ENCODE measurements at places on chromosomes 1 and 21.
A peak's percentile ranks its signal among the peaks of the same experiment; 100 is the strongest.

DNA sequence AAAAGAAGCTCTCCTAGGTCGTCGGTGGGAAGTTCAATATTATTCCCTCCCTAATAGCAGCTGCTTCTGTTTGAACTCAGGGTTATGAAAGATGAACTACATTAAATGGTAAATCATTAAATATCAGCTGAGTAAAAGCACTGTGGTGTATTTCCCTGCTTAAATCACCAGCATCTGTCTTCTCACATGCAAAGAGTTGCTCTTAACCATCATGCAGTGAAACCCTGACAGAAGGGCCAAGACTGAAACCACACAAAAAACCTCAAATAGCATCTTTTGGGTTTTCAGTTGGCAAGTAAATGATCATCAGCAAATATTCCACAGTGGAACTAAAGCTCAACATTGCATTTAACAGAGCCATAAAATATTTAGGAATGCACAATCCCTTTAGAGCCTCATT is 380.0 kb upstream of the ADGRL2 start:
- no peak for DNase-seq

GRCh38 chr1:42691157-42691498 is 8.9 kb downstream of the YBX1 start:
- DNase-seq, result no peak

- no peak for DNase-seq
Observed at GRCh38 chr1:160285506-160285905, 573 bp upstream of the PEX19 start.

GRCh38 chr1:41536361-41536802 is 51.9 kb upstream of the EDN2 start:
- DNase-seq, result no peak

- no peak for DNase-seq
Observed at GRCh38 chr1:13679651-13680050, 20.3 kb upstream of the PRDM2 start.

DNA sequence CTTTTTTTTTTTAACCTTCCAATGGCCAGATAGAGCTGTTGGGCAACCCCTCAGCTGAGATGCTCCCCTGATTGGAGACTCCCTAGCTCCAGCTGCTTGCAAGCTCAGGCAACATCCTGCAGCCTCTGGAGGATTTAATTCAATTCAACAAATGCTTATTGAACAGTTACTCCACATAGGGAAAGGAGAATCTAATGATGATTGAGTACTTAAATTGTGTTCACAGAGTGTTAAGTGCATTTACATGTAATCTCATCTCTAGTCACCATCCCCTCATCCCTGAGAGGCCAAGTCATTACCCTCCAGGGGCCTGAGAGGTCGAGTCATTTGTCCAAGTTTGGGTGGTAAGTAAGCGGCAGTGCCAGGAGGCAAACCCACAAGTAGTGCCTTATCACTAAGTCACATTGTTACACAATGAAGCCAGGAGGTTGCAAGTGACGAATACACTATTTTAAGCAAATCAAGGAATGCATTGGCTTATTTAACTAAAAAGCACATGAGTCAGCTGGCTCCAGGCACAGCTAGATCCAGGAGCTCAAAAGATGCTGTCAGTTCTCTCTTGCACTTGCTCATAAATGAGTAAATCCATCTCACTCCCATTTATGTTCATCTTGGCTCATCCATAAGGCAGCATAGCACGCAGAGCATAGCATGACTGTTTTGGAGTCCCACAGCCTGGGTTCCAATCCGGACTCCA is 64.3 kb downstream of the OPTC start:
- peak; percentile 100 for DNase-seq

GRCh38 chr1:8680664-8681650 is 136.5 kb downstream of the RERE start:
- DNase-seq, result no peak

- DNase-seq, result no peak
Observed at GRCh38 chr1:1683104-1683905, 9.3 kb downstream of the SLC35E2B start.

DNA sequence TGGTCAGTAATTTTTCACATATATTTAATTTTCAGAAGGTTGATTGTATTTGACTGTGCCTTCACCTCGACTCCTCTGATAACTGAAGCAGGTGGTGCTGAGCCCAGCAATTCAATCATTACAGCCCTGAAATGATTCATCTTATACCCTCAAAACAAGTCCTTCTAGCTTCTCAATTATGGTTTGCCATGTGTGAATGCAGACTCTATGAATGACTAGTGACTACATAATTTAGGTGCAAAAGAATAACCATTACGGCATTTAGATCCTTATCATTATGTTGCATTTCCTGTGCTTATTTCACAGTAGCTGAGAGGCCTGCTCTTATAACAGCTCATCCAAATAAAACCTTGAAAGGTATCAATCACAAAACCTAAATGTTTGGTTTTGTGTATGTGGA is 54.0 kb upstream of the COL11A1 start:
- DNase-seq, result no peak

DNA sequence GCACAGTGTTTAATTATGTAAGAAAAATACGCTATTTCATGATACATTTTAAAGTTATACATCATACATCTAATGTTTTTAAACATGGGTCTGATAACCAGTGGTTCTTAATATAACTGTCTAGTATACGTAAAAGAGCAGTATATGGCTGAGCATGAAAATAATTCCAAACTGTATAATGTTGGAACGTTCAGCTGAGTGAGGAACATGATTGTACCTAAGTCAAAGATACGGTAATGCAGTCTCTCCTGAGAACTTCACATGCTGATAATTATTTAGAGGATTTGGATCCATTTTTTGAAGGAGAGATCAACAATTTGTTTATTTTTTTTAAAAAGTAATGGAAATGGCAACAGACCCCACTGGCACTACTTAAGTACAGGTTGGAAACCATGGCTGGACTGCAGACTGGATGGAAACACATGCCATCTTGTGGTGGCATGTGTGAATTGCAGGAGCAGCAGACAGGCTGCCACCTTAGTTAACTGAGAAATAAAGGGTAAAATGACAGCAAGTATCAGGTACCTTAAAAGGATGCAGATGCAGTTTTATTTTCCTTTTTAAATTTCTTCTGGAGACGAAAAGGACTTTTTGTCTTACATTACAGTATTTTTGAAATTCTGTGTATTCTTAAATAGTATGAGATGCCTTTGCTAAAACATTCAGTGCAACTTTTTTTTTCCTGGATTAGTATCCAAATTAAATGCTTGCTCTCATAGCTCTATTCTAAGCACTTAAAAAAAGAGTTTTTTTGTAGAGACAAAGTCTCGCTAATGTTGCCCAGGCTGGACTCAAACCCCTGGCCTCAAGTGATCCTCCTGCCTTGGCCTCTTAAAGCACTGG is 73.8 kb downstream of the MTR start:
- peak; percentile 77 for DNase-seq

DNA sequence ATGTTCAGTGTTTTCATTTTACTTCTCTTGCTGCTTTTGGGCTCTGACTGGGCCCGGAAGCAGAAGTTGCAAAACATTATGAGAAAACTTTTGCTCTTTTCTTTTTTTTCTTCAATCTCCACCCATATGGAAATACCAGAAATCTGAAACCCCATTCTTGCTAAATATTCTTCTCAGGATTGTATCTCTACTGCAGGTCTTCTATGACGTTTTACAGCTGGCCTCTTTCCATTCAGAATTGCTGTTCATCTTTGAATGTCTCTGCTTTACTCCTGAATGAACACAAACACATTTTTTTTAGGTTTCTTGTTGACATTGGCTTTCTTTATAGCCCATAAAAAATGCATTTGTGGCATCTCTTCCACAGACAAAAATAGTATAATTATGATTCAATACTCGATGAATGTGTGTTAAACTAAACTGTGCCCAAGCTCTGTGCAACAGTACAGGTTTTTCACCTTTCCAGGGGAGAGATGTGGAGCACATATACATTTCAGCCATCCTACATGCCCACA is 18.8 kb downstream of the PTPRC start:
- peak; percentile 98 for DNase-seq

GRCh38 chr1:110083866-110084226 is 13.4 kb upstream of the ALX3 start:
- no peak for DNase-seq

DNA sequence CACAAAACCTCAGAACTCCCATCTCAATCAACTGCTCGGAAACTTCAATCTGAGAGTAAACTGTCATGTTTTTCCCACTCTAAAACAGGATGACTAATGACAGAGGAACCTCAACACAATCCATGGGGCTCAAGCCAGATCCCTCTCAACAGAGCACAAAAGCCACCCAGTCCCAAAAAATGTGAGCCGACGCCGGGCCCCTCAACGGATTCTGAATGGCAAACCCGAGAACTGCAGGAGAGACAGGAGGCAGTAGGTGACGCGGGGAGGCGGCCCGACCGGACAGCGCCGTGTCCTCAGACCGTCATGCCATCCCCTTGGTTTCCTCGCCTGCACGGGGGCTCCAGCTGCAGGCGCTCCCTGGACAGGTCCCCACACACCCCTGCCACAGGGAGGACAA is 53.4 kb downstream of the SSBP3 start:
- DNase-seq, result no peak

DNA sequence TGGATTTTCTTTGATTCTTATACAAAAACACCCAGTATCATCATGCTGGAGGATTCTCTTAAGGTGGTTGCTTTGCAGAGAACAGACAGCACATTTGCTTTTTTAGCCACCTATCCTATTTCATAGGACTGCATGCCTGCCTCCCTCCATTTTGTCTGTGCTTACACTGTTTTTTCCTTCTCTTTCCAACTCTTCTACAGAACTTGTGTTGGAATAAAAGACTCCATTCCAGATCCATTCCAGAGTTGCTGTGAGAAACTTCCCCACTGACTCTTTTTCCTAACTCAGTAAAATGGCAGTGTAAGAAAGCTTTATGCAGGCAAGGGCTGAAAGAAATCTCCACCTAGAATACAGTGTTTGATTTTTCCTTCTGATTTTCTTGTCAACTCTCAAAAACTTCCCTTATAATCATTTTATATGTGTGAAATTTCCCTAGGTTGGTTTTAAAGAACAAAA is 5.2 kb upstream of the ARID1A start:
- no peak for DNase-seq

DNA sequence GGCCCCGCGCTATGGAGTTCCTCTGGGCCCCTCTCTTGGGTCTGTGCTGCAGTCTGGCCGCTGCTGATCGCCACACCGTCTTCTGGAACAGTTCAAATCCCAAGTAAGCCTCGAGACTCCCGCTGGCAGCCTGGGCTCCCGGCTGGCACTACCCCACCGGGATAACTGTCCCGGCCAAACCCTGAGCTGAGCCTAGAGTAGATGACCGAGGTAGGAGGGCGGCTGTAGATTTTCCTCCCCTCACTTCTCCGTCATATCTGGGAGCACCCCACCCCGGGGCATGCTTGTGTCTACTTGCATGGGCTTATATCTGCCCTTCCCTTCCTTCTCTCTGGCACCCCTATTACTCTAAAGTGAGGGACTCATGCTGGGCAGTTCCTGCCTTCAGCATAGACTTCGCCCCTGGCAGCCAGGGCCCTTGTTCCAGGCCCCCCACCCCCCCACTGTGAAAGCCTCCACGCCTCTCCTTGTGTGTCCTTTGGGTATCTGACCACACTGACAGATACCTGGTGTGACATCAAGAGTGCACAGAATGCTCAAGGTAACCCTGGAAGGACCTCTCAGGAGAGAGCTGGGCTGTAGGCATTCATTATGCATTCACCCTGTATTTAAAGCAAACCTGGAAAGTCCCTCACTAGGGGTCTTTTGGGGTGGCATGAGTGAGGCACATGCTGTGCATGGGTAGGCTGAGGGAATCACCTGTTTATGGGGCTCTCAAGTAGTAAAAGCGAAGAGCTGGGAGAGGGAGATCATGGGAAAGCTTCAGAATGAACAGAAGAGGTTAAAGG is 485 bp downstream of the EFNA1 start:
- DNase-seq, result no peak

DNA sequence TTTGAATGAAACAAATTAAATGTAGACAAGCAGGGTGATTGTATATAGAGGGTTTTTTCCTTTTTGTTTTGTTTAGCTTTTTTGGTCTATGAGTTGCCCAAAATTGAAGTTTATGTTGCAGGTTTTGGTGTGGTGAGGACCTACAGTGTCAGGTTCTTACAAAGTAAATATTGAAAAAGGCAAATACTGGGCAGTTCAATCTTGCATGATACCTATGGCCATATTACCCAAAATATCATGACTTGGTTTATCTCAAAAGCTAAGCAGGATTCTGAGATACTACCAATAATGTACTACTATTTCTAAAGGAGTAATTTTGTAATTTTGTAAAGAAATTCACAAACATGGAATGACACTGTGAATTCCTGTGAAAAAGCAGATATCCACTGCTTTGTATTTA is 1.8 kb downstream of the DNAJB4 start:
- no peak for DNase-seq

DNA sequence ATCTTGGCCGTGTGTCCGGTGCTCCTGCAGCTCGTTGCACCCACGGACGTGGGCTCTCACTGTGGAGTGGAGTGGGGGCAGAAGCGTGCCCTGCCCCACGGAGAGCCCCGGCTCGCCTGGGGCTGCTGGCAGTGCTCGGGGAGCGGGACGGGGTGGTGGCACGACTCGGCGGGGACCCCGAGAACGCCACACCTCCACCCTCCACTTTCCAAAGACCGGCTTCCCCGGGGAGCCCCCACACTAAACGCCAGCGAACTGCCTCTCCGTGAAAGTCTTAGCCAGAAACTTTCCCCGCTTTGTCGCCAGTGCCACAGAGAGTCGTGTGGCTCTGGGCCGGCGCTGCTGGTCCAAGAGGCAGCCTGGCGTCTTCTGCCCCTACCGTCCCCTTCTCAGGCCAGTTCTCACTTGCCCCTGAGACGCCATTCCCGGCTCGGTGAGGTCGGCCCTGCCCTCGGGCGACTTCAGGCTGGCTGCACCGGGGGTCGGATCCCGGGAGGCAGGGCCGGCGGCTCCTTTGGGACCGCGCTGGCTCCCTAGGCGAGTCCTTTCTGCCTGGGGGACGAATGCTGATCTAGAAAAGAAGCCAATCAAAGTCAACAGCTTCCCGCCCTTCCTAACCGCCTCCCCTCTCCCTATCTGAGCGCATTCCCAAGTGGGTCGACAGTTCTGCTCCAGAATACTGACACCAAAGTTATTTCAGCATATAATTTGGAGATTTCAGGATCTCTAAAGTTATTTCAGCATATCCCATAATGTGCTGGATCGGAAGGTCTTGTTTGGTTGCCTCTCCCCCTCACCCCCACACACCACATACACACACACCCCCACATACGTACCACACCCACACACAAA is 2.6 kb upstream of the SAMD13 start:
- DNase-seq, result no peak

DNA sequence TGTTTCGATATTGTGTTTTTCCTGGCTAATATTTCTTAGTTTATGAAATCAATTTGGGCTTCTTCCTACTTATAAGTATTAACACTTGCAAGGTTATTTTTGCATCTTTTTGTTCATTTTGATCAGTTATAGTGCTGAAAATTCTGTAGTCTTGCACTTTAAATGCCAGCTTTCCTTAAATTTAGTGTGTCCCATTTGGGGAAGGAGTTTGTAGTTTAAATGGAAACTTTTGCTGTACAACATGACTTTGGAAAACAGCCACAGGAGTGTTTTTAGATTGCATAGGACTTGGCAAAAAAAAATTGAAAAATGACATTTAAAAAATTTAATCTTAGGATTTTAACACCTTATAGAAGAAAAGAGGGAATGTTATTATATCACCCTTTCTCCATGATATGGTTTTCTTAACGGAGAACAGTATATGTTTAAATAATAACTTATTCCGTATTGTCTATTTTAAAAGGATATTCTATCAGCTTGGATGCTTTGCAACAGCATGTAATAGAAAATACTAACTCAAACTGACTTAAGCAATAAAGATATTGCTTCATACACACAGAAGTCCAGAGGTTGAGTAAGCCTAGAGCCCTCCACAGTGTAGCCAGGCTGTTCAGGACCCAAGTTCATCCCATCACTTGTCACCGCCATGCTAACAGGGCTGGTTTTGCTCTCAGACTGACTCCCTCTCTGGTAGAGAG is 53.8 kb downstream of the LYPLAL1 start:
- no peak for DNase-seq

Data from IMR-90 (cell line).